Skeletal muscle cell (primary cell): ENCODE measurements at places on chromosomes 5 and 9.

- DNase-seq = no peak
Observed at GRCh38 chr5:161548487-161549094, 2.1 kb upstream of the GABRB2 start.

GRCh38 chr9:88659126-88659525 is 124.1 kb downstream of the NXNL2 start:
- DNase-seq = no peak

DNA sequence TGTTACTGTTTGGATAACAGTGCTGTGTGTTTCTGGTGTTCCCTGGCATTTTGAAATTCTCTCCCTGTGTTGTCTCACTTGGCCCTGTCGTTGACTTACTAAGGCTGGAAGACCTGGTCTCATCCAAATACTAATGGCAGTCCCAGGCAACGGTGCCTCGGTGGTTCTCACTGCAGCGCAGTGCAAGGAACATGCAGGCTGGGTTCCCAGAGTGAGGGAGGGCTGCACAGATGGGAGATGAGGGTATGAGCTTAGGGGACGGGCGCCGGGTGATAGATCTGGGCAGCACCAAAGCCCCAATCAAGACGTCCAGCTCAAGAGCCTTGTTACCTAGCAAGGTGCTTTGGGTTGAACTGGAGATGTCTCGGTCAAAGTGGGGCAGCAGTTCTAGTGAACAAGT is 11.0 kb downstream of the CCT5 start:
- DNase-seq = no peak

GRCh38 chr5:77024490-77024889 is 5.7 kb upstream of the AGGF1 start:
- DNase-seq = no peak

DNA sequence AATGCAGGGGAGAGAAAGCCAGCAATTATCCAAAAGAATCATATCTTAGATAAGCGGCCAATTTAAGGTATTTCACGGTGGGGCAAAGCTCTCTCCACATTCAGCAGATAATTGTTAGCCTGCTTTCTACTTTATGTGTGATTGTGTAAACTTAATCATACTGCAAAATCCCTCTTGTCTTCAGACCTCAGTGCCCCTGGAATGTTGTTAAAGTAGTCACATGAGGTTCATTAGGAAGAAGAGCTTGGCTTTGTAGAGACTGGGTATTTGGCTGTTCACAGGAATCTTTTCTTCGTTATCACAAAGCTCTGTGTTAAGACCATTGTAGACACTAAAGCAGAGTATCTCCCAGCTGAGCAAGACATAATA is 127.0 kb downstream of the RFK start:
- DNase-seq = no peak

DNA sequence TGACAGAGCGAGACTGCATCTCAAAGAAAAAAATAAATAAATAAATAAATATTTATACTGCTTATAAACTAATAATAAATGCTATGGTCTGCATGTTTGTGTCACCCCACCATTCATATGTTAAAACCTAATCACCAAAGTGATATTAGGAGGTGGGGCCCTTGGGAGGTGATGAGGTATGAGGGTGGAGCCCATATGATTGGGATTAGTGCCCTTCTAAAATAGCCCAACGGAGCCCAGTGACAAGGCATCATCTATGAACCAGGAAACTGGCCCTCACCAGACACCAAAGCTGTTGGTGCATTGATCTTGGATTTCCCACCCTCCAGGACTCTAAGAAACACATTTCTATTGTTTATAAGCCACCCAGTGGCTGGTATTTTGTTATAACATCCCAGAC is 5.1 kb downstream of the FXN start:
- DNase-seq = no peak

GRCh38 chr5:103510851-103511553 is 51.6 kb downstream of the NUDT12 start:
- DNase-seq = no peak

GRCh38 chr9:71984403-71984802 is 73.0 kb downstream of the C9orf85 start:
- peak; percentile 39 for DNase-seq

DNA sequence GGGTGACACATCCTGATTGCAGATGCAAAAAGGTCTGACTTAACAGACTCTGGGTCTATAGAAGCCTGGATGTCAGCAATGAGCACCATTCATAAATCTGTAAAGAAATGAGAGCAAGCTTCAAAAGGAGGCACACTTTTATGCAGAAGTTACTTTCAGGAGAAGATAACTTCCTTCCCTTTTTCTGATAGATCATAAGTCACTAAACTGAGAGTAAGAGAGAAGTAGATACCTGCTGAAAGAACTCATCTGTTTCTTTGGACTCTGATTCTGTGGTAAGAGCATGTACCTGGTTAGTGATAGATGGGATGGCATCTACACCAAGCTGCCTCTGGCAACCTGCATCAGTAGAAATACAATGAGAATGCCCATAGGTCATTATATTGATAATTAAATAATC is 525.6 kb downstream of the CETN3 start:
- no peak for DNase-seq

DNA sequence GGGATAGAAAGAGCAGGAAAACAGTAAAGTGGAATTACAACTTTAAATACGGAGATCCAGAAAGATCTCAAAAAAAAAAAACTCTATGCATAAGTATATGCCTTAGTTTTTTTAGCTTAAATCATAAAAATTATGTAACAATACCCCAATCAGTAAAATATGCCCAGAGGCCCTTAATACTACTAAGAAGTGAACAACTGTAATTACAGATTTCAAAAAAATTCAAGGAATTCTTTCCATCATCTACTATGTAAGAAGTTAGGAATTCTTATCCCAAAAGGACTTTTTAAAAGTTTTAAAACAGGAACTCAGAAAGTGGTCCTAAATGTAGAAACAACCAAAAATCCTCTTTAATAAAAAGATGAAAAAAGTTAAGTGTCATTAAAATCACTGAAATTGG is 111.3 kb downstream of the SSBP2 start:
- no peak for DNase-seq

DNA sequence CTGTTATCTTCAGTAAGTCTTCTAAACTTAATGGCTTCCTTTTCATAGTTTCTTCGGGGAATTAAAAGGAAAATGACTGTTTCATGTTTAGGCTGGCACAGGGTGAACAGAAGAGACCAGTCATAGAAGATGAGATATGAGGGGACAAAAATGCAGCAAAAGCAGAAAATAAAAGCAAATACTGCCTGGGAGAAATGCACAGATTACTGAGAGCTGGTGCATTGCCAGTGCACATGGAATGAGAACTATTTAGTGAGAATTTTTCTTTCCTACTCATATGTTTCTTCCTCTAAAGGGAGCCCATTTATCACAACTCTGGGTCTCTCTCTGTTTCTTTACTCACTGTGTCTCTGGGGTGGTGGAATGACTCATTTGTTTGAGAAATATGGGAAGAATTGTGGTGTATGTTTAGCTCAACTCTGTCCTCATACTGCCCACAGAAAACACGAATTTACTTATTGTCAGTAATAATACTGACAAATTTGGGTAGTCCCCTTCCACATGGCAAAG is 25.9 kb upstream of the ANKRD55 start:
- peak; percentile 90 for DNase-seq

DNA sequence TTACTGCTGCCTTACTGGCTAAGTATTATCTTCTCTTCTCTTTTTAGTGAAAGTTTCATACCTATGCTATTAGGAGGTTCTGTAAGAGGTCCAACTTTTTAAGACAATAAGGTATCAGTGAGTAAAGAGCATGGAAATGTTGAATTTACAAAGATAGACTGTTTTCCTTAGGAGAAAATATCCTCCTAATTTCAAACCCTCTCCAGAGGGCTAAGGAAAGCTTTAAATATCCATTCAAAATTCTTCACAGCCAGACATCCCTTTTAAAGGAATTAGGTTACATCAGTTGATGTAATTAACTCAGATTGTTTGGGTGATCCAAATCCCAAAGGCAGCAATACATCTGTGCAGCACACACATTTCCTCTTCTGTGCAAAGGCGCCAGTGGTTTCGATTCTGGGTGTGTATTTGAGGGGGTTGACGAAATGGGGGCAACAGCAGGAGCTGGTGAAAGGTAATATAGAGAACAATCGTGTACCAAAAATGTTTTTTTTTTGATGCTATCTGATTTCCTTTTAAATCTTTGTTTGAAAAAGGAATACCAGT is 273.8 kb upstream of the RPS23 start:
- no peak for DNase-seq
